ENCODE measurements at places on chromosomes 3 and 15.

DNA sequence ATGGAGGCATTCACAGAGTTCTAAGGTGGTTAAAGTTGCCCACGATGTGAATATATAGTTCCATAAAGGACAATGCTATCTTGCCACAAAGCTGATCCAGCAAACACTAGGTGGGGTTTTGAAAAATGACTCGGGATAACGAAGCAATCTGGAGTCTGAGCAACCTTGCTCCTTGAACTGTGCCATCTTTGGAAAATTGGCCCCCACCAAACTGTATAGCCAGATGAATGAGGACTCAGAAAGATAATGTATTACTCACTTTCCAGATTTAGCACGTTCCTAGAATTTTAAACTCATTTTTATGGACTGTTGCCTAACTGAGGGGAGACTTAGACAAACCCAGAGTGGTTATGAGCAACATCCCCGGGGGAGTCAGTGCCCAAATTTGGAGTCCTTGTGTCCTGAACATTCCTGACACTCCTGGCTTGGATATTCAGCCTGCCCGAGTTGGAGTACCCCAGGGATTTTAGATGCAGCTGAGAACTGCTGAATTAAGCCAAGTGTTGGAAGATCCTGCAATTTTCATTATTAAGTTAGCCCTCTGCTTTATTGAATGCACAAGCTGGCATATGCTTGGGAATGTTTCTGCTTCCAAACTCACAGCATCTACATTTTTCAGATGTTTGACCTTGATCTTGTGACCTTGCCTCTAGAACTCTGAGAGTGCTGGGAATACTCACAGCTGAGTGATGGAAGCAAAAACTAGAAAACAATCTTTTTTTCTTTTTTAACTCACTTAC, 8.8 kb upstream of the MAGI1 start:
- DNase-seq: no peak

DNA sequence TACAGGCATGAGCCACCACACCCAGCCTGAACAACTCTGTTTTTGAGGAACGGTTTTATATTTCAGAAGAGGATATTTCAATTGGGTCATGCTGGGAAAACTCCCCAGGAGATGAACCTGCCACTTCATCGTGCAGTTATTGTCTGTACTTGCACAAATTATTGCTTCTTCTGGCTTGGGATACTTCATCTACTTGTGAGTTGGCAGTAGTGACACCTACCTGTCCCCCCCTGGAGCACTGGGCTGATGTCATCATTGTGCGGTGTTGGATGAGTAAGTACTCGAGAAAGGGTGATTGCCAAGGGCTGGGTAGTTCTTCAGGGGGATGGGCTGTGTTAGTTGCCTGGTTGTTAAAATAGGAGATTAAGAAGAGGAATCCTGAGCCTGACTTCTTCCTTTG, 85.1 kb upstream of the SAMMSON start:
- DNase-seq: no peak

DNA sequence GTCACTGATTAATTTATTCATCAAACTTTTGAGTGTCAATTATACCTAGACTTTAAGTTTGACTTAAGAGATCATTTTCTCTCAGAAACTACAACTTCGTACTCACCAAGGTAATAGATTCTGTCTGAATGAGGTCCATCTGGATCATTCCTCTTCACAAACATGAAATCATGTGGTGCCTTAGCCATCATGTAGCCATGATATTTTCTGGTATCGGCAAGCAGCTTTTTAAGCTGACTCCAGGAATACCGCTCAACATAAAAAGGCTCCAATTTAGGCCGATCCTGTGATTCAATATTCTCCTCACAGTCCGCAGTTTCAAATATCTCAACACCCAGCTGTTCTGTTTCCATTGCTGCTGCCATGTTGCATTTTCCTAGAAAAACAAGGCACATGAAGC, 5.3 kb downstream of the DPP8 start:
- no peak for DNase-seq

- DNase-seq: no peak
These were observed 387.8 kb downstream of the TUSC7 start for GRCh38 chr3:117097351-117097750.

- no peak for DNase-seq
These were observed 41.9 kb downstream of the SLC6A20 start for GRCh38 chr3:45754461-45754860.

DNA sequence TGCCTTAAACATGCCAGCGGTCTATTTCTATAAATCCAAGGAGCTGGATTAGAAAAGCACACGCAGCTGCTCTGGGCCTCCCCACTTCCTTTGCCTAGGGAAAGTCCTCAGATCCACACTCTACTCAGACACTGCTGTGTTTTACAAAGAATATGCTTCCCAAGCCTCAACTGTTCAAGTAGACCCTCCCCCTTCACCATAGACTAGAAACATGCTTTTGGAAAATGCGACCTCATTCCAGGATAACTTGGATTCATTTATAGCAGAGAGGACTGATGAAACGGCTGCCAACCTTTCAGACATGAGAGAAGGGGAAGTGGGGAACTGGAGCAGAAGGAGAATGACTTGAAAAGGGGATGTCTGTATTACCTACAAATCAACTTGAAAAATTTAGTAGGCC, 64.0 kb downstream of the P3H2 start:
- DNase-seq: no peak

DNA sequence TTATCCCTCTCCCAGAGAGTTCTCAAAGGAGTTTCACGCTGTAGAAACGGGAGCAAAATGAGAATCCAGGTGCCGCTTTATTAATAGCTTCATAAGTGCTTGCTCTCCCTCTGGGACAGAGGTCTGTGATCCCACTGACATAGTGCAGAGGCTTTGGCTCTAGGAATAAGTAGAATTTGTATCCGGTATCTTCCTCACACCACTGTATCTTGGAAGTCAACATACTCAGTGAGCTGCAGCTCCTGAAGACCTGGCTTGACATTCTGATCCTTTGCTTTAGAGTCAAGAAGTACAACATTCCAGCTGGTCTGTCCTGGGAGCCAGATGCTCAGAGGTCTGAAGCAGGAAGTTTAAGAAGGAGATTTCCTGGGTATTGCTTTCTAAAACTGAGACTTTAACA, 323.0 kb downstream of the LPP start:
- DNase-seq: no peak

- DNase-seq: no peak
These were observed 388.3 kb upstream of the IL12A start for GRCh38 chr3:159600291-159600690.

All from NCI-H774 (cell line).